Naive thymus-derived CD4-positive, alpha-beta T cell (primary cell): ENCODE measurements at places on chromosomes 3 and 15. TPM values are rescaled to one million over a fixed set of nuclear protein-coding genes. Genes with fewer than 3 reads are reported as not detected.
A peak's percentile ranks its signal among the peaks of the same experiment; 100 is the strongest.

PRTG gene
- total RNA-seq: not detected

GRCh38 chr3:110344897-110345767 lies 726.5 kb upstream of the NECTIN3 start:
- DNase-seq: no peak

- DNase-seq: no peak
Observed at GRCh38 chr3:79047581-79047980, 720.2 kb downstream of the ROBO1 start.

GRCh38 chr3:30078736-30079135 lies 527.7 kb upstream of the TGFBR2 start:
- DNase-seq: no peak

CP gene
- not detected for total RNA-seq

- DNase-seq: no peak
Observed at GRCh38 chr15:88231909-88232644, 24.5 kb downstream of the NTRK3 start.

- DNase-seq: no peak
Observed at GRCh38 chr15:32993285-32993684, 201.2 kb downstream of the FMN1 start.

DNA sequence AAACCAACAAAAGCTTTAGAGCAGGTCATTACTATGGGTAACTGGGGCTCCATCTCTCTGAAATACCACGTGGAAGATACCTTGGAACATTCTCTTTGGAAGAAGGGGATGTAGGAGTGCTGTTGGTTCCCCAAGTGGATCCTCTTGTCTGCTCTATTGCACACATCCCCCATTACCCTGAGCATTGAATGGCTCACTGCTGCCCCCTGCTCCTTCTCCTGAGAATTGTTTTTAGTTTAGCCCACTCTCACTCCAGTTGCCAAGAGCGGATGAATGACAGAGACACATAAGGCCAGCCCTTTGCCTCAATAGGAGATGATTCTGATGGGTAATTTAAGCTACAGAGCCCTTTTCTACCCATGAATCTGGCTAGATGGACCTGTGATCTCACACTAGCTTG lies 135.6 kb upstream of the SUCLG2 start:
- DNase-seq: peak; percentile 66

GOLGA6L4 gene
- 4.6 TPM for total RNA-seq

DNA sequence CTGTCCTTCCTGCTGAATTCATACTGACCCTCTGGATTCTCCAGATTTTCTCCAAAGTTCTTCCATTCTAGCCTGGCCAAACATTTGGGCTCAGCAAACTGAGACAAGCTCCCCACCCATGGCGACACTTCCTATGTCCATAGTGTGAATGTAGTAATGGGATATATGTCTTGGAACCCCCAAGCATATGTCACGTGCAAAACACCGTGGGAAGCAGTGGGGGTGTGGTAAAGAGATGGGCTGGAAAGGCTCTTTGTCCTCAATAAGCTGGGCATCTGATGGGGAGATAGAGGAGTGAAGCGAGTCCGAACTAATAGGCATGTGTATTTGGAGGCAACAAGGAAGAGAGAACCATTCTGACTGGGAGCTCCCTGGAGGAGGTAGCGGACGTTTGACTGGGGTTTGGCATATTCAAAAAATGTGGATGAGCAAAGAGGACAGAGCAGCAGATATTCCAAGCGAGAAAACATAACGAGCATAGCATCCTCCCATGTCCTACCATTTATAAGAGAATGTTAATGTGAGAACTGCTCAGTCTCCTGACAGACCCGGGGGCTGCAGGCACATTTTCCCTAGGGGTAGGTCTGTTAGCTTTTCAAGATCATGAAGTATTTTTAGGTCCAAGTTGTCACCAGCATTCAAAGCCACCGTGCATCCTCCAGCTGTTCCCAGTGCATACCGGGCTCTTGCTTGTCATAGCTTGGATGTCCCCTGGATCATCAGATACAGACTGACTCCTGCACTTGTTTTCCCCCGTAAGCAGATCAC lies 25.6 kb downstream of the TPM1 start:
- no peak for DNase-seq

FMN1 gene
- 18.2 TPM for total RNA-seq

- DNase-seq: no peak
Observed at GRCh38 chr3:132916096-132916495, 122.1 kb upstream of the TMEM108 start.

TGM5 gene
- total RNA-seq: not detected

DNA sequence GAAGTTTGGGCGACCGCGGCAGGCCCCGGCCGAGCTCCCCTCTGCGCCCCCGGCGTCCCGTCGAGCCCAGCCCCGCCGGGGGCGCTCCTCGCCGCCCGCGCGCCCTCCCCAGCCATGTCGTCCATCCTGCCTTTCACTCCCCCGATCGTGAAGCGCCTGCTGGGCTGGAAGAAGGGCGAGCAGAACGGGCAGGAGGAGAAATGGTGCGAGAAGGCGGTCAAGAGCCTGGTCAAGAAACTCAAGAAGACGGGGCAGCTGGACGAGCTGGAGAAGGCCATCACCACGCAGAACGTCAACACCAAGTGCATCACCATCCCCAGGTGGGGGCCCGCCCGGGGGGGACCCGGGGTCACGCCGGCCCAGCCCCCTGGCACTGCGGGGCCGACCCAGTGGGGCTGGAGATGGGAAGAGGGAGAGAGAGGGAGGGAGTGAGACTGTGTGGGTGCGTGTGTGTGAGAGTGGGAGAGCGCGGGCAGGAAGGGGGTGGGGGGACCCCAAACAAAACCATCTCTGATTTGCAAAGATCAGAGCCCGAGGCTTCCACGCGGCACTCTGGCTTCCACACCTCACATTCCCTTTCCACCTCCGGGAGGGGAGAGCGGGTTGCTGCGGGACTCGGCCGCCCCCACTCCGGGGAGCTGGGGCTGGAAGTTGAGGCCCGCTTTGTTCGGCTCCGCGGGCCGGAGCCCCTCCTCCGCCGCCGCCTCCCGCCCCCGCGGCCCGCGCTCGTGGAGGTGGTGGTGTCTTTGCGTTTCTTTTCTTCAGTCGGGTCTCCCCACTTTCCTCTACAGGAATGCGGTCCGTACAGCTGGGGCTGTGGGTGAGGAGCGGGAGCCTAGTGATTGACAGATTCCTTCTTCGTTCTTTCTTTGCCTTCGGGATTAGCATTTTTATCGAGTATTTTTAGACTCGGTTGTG lies 898 bp downstream of the SMAD3 start:
- DNase-seq: peak; percentile 68

DNA sequence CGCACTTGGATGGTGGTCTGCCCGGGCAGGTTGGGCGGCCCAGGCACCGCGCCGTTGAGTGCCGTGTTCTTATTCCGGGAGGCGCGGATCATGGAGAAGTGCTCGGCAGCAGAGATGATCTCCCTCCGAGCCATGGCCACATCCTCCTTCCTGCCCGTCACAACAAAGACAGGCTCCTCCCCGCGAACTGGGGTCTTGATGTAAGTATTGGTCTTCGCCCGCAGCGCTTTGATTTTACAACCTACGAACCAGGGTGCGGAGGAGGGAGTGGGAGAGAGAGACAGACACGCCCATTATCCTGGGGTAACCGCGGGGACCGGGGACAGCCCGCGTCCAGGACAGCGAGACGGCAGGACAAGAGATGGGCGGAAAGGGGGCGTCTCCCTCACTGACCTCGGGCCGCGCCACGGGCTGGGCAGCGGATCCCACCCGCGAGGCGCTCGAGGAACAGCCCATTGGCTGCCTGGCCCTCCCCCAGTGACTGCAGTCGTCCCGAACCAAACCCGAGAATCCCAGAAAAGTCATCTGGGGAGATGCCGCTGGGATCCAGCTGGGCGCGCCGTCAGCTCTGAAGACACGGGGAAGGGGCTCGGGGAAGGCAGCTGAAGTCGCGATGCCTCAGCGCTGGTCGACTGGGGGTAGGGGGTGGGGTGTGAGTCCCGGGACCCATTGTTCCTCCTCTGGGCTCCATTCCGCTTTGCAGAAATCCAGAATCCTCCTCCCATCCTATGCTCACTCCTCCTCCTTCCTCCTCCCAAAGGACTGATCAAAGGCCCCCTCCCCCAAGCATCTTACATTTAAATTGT lies 1.2 kb downstream of the MEX3B start:
- peak; percentile 6 for DNase-seq

- no peak for DNase-seq
Observed at GRCh38 chr3:133296981-133297380, 102.9 kb upstream of the BFSP2 start.

DNA sequence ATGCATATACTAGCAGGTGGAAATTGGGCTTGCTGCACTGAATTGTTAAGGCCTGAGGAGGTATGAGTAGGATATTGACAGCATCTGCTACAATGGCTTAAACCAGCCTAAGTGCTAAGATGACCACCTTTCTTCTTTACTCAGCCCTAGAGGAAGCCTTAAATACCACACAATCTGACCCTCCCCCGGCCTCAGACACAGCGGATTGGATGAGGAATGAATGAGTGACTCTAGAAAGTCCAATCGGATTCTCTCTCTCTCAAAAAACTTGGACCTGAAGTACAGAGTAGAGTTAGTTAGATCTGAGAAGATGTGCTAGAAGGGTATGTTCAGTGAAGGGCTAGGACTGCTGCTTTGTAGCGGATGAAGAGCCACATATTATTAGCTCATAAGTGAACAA lies 39.9 kb upstream of the C3orf49 start:
- DNase-seq: no peak

- peak; percentile 29 for DNase-seq
Observed at GRCh38 chr15:31304751-31305365, 21.8 kb upstream of the KLF13 start.

CSPG4 gene
- total RNA-seq: not detected in 2 replicates

- no peak for DNase-seq
Observed at GRCh38 chr15:76208786-76209424, 102.4 kb downstream of the ETFA start.

SSR3 gene
- total RNA-seq: 71.6 TPM

DNA sequence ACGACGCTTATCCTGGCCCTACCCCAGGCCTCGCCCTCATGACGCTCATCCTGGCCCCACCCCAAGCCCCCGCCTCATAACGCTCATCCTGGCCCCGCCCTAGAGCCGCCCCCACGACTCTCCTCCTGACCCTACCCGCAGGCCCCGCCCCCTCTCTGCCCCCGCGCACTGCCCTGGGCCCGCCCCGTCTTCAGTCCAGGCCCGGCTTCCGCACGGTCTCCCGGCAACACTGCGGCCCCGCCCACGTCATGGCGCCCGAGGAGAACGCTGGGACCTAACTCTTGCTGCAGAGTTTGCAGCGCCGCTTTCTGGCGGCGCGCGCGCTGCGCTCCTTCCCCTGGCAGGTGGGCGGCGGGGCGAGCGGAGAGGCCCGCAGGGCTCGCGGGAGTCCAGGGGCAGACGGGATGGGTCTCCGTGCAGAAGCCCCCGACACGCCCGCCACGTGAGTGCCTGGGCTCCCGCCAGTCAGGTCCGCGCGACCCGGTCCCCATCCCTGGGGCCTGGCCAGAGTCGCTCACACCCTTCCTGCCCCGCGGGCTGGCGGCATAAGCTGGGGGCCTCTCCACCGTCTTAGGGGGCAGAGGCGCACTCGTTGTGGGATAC lies 52.5 kb upstream of the ROPN1B start:
- peak; percentile 96 for DNase-seq

GRCh38 chr15:70563561-70564095 lies 199.7 kb downstream of the UACA start:
- no peak for DNase-seq

- no peak for DNase-seq
Observed at GRCh38 chr15:25394898-25395297, 43.9 kb downstream of the UBE3A start.

DNA sequence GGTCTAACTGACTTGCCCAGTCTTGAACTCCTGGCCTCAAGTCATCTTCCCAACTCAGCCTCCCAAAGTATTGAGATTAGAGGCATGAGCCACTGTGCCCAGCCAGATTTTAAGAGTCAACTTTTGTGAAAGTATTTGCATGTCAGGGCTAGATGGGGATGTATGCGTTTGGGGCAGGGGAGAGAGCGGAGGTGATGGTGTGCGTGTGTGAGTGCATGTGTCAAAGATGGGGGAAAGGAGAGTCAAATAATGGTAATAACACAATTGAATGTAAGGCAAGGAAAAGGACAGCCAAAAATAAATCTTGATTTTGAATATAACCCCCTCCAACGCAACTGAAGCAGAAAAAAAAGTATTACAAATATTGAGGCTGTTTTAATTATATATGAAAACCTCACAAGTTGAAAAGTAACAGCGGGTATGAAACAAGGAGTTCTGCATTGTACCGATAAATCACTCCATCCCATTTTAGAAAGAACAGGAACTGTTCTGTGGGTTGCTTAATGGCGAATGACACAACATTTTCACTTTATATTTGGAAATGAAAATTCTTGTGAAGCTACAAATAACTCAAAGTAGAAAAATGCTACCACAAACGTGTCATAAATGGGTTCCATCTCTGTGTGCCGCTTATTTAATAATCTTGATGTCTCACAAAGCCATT lies 29.9 kb upstream of the LDHAL6B start:
- no peak for DNase-seq

DNA sequence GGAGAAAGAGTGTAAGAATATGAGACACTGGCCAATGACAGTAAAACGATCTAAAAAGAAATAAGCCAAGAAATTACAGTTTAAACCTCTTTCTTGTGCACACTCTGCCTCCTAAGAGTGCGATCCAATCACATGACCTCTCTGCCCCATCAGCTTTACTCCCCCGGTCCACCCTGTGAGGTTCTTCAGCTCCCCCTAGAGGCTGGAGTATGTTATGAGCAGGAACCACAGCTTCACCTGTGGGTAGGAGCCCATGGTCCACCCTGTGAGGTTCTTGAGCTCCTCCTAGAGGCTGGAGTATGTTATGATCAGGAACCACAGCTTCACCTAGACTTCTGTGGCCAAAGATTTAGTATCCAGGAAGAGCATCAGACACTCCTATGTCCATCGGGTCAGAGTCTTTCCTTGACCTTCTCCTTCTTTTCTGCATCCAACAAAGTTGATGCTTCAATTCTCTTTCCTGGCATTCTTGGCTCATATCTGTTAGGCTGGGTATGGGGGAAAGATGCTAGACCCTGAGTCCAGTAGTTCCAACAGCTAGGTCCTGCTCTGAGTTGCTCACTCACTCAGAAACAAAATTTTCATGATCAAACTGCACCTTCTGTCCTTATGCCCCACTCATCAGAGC lies 164.0 kb downstream of the MINAR1 start:
- DNase-seq: no peak

- DNase-seq: no peak
Observed at GRCh38 chr3:143060906-143061305, 58.7 kb upstream of the CHST2 start.

TP63 gene
- not detected for total RNA-seq
